CD4-positive, alpha-beta T cell treated with Interleukin-15 for 4 hours (primary cell): ENCODE measurements at places on chromosomes 5 and 9.
A peak's percentile ranks its signal among the peaks of the same experiment; 100 is the strongest.

DNA sequence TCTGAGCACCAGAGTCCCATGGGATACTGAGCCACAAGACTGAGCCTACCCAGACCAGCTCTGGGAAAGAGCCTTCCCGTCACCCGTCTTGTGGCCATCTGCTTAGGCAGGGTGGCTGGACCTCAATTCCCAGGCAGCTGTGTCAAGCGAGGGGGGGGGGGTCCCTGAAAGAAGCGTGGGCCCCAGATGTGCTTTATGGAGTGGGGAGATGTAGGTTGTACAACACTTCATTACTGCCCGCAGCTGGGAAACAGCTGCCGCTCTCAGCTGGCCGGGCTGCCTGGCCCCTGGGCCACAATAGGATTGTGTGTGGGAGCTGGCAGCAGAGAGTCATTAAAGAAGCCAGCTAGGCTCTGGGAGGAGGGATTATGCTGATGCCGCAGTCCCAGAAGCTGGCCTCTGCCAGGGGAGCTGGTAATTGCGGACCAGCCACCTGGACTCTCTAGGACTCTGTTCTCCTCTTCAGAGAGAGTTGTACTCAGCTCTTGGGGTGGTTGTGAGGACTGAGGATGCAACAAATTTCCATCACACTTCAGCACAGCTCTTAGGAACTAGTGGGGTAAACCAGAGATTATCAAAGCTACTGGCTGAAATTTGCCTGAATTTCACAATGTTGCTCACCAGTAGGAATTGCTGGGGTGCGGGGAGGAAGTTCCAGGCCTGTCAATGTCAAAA, 145.4 kb downstream of the GADD45G start:
- DNase-seq, result no peak

GRCh38 chr9:137575716-137576411, 2.9 kb downstream of the DPH7 start:
- no peak for DNase-seq

DNA sequence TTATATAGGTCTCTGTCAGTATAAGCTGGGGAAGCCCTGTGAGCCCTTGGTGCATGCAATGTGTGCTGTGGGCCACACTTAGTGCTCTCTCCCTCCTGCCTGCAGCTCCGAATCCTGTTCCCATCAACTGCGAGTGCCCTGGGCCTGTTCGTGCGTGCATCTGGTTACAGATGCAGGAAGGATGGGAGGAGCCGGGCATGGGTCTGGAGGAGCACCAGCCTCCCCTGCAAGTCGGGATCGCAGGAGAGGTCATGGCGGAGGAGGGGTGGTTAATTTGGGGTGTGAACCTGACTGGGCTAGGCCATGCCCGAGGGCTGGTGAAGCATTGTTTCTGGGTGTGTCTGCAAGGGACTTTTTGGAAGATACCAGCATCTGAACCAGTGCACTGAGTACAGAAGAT, 274.6 kb upstream of the IRX4 start:
- DNase-seq, result no peak

DNA sequence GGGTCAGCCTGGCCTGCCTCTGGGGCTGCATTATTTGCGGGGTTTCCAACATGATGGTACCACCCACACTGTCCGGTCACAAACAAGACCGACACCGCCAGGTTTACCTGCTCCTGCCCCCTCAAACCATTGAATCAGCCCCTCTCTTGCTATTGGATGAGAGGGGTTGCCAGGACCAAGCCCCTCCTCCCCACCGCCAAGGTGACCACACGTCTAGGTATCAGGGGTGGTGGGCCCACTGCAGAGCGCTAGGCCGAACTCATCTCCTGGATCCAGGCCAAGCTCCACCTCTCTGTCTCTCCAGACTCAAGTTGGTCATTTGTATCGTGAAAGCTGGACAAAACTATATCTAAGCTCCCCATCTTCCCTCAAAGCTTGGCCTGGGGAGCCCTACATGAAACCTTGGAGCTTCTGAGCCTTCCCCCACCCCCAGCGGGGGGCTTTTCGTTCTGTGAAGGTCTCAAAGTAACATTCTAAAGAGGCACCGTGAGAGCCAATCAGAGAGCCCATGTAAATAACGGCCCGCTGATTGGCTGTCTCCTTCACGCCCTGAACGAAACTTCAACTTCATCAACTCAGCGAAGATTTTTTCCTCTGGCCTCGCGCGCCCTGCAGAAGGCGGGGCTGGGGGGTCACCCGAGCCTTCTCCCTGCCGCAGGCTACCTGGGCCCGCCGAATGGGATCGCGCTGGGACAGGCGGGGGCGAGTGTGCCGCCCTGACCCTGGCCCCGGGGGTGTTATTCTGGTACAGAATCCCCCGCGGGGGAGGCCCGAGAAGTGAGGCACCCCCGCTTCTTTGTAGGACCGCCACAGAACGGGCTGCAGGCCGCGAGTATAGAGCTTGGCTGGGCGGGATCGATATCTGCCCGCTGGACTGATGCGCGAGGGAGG, 49.6 kb upstream of the PSD2 start:
- peak; percentile 48 for DNase-seq

DNA sequence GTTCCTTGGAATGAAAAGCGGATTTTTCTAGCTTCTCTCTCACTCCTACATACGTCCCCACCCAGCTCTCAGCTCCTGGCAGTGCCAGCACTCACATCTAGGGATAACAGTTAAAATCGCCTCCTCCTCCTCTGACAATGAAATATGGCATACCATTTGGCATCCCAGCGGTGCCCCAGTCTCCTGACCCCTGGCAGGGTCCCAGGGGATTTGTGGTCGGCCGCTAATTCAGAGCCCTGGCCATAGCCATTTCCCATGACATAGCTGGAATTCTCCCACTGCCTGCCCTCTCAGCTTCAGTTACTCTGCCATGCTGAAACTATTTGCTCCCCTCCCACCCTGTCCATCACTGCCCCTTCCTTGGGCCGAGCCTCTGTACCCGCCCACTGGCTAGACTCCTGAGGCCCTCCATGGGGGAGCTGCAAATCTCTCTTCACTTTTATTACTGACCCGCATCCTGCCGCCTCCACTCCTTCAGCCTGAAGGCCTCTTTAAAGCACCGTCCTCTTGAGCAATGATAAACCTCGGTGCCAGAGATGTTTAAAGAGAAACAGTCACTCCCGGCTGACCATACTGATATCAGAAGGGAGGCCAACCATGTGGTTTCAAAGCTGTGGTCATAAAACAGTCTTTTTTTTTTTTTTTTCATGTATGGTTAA, 139.8 kb downstream of the SLIT3 start:
- no peak for DNase-seq

DNA sequence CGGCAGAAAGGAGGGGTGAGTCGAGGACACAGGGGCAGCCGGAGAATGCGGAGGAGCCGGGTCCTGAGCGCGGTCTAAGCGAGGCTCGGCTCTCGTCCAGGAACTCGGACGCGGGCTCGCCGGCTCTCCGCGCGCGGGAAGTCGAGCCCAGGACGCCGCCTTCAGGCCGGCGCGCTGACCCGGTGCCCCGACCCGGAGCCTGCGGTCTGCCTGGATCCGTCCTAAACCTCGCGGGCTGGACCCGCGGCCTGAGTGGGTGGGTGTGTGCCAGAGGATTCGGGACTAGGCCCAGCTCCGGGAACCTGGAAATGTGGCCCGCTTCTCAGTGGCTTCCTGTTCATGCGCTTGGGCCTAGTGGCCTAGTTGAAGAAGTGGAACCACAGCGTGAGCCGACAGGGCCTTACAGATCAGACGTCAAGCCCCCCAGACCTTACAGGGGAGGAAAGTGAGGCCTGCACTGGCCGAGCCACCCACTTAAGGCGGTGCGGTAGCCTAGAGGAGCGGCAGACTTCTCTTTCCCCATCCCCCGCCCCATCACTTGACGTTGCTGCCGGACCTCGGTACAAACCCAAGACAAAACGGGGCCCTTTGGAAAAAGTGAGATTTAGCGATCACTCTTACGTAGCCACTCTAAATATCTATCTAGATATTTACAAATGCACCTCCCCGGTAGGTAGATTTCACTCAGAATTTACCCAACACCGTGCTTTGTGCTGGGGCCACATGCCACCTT, 1.2 kb downstream of the CDKN2B-AS1 start:
- no peak for DNase-seq

DNA sequence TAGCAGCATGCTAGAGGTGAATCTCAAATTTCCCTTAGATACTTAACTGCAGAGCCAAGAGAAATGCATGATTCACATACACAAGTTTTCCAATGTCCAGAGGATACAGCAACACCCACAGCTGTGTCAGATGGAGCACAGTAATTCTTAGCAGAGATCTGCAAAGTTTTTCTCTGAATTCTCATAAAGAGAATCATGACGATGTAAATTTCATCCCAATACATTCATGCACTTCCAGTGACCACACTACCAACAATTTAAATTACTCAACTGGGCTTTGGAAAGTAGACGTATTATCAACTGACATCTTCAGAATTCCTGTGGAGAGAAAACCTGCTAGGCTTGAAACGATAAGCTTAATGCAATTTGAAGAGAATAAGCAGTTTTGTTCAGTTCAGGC, 378.8 kb upstream of the TLE4 start:
- DNase-seq, result no peak

DNA sequence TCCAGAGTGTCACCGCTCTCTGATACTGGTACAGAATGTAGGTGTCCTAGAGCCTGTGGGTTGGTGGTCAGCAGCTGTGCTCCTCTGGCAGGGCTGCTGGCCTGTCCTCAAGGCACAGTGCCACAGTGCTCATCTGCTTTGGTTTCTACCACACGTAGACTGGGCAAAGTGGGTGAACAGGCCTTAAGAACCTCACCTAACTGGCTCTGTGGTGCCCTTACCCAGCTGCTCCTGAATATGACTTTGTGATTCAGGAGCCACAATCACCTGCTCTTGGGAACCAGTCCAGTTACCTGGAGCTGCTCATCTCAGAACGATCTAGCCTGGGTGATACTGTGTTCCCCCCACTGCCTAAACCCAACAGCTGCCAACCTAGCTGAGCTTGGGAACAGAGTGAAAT, 6.4 kb downstream of the NOP16 start:
- no peak for DNase-seq

DNA sequence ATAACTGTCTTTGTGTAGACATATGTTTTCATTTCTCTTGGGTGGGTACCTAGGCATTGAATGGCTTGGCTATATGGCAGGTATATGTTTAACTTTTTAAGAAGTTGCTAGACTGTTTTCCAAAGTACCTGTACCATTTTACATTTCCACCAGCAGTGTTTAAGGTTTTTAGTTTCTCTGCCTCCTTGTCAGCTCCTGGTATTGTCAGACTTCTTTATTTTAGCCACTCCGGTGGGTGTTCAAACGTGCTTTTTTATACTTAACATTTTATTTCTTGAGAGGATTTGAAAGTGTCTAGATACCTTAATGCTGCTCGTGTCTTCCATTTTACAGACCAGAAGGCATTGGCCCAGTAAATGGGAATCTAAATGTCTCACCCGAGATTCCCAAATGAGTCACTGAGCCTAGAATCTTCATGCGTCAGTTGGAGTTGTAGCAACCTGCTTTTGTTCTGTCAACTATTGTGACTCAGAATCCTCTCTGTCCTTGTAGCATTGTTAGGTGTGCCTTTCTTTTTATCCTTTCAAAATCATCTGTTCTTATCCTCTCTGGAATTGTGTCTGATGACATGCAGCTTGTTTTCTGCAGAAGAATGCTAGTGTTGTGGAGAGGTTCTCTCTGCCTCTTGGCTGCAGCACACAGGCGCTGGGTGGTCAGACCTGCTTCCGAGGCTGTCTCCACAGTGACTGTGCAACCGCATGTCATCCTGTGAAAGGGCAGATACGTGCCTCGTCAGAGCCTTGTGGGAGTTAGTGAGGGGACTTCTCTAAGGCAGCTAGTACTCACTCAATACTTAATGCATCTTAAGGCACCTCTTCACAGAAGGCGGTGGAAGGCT, 291.8 kb downstream of the AOPEP start:
- DNase-seq, result no peak

DNA sequence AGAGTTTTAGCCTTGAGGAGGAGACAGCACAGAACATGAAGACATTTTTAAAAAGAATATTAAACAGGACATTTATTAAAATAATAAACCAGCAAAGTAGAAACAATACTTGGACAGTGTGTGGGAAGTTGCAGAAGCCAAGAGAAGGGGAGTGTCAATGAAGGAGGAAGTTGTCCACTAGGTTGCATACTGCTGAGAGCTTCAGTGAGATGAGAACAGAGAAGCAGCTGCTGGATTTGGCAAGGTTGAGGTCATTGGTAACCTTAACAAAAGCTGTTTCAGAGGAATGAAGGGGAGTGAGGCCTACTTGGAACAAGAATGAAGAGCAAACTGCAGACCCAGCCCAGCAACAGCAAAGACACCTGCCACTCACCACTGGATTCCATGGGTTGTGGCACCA, 11.4 kb downstream of the BHMT start:
- no peak for DNase-seq

DNA sequence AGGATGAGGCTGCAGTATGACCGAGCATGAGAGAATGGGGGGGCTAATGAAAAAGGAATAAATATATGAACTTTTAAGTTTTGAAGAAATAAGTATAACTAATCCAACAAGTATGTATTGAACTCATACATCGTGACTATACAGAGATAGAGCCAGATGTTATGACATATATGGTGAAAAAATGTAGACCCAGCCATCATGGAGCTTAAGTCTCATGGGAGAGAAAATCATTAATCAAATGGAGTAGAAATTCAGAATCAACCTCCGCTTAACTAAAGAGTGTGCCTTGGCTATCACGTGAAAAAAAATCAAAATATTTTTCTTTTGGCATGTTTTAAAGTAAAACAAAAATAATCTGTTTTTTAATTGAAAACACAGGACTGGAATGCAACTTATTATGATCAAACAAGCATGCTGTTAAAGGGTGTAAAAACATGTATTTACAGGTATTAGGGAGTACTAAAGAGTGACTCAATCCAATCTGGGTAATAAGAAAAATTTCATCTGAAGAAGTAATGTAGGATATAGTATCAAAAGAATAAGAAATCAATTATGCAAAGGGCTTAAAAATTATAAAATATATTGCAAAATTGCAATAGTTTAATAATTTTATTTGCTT, 868.5 kb upstream of the NUDT12 start:
- DNase-seq, result no peak

GRCh38 chr5:109812698-109813097, 123.0 kb downstream of the MAN2A1 start:
- no peak for DNase-seq

DNA sequence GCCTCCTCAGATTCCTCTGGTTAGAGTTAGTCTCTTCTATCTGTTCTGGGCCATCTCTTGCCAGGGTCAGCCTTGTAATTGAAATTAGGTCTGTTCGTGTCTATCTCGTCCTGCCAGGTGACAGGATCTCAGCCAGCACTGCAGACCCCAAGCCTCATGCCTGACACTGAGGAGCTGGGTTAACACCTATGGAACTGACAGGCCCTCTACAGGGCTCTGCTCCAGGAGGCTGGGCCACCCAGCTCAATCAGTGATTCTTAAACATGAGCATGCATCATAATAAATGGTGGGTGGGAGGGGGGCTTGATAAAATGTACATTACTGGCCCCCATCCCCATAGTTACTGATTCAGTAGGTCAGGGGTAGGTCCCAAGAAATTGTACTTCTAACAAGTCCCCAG, 103.4 kb downstream of the PSD2 start:
- no peak for DNase-seq

- no peak for DNase-seq
Measured at GRCh38 chr5:168192120-168192519, 99.3 kb upstream of the WWC1 start.
